ENCODE measurements at places on chromosomes 6 and 20.

- DNase-seq = no peak
These were observed 447.1 kb downstream of the QKI start for GRCh38 chr6:163861627-163862026.

DNA sequence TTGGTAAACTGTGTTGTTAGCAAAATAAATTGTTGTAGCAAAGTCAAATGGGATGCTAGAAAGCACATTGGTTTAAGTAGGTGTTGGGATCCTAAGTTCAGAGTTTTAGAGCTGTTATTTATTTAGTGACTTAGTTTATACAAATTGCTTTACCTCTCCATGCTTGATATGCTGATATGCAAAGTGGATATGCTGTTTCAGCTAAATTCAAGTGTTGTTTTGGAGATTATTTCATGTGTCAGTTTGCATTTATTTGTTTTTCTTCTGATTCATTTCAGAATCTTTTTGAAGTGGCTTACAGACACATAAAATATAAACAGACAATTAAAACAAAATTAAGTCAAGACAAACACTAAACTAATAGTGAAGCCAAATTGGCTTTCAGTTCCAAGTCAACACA is 203.5 kb downstream of the ADGRB3 start:
- no peak for DNase-seq

DNA sequence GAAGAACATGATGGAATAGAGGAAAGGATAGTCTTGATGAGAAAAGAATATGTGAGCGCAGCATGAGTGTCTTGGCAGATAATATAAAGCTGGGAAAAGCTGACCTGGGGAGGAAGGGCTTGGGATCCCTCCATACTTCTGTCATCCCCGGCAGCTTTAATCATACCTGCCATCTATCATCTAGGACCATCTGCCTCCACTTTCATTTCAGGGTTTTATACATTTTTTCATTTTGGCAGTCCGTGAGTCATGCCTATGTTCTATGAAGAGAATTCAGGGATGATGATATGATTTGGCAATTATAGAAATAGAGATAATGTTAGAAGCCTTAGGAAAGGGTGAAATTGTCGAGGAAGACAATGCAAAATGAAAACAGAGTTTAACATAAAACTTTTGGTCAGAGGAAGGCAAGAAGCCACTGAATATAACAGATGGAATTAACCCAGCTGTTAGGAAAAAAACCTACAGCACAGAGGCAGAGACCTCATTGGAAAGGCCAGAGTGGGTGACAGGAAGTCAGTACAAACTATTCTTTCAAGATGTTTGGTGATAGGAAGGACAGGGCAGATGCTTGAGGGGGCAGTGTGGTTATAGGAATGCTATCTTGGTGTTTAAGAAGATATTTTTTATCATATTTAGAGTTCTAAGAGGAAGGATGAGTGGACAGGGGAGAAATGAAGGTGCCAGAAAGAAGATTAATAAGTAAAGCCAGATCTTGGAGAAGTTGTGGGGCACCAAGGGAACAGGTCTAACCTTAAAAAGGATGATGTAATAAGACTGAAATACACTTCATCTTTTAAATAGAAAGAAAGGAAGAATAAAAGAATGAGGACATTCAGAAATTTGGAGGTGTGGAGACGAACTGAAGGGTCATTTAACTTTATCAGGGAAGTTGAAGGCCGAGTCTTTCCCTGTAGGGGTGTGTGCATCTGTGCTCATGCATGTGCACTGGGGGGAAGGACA is 37.8 kb downstream of the MARCKS start:
- no peak for DNase-seq

DNA sequence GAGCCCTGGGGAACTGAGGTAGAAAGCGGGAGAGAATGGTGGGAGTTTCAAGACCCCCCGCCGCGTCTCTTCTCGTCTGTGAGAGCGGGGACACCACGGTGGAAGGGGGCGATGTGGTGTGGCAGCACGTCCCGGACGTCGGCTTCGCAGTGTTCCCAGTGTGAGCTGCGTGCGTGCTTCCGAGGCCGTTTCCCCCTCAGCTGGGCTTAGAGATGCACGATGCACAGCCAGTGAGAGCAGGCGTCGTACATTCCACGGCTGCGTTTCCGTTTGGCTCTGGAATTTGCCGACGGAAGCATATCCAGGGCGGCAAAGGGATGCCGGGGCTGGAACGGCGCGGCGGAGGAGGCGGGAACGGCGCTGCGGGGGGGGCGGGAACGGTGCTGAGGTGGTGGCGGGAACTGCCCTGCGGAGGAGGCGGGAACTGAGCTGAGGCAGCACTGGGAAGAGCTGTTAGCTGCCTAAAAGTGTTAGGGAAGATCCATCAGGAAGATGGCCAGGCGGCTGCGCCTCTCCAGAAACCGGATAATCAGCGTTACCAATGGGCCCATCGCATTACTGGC is 37.7 kb downstream of the KIF25 start:
- peak; percentile 21 for DNase-seq

DNA sequence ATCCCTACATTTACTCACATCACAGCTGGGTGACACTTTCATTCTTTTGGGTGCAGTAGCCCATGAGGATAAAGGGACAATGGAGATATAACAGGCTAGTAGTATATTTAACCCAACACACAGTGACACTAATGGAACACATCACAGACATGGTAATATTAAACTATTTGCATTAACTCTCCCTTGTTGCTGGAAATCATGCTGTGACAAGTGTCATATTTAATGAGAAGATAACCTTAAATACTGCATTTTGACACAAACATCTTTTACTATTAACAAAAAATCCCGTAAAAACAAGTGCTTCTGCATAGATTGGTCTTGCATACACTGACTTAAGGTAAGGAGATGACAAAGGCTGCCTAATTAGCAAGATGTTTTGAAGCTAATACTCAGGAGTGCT is 45.5 kb downstream of the CNR1 start:
- DNase-seq = no peak

DNA sequence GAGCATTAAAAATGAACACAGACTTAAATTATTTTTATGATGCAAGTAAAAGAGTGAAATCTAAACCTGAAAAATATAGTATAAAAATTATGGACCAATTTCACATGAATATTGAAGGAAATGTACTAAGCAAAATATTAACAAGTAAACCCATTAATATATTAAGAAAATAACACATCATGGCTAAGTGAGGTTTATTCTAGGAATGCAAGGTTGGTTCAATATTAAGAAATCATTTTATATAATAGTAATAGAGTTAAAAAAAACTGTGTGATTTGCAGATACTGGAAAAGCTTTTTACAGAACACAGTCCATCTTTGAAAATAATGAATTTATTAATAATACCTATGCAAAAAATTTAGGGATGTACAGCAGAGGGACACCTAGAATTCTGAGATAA is 20.9 kb downstream of the ZSCAN12 start:
- no peak for DNase-seq
